Posterior vena cava (tissue), 2 donors: ENCODE measurements at places on chromosomes 6 and 20.

DNA sequence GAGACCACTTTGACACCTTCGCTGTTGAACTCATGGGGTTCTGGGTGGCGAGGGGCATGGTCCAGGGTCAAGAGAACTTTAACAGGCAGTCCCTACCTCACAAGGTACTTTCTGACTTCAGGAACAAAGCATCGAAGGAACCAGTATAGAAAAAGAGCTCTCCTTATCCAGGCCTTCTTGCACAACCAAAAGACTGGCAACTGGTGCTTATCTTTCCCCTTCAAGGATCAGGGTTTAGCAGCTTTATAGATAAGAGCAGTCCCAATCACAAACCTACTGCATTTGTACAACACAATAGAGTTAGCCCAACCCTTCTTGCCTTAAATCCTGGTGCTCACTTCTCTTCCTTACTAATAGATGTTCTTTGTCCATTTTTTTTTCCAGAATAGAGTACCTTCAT lies 116.3 kb downstream of the SNX5 start:
- no peak for DNase-seq

DNA sequence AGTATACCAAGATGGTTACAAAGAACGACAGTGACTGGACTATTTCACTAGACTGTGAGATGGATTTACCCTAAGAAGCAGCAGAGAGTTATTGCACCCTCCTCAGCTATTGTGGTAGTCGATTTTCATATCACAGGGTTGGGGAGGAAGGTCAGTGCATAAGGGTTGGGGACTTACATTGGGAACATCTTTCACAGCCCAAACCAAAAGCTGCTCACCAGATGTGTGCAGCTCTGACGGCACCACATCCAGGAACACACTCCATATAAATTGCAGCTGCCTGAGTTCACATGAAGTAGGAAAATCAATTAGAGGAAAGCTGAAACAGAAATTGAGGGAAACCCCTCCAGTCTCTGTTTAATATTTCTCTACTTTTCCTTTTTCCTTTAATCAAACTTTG lies 470.5 kb upstream of the NRSN1 start:
- no peak for DNase-seq

DNA sequence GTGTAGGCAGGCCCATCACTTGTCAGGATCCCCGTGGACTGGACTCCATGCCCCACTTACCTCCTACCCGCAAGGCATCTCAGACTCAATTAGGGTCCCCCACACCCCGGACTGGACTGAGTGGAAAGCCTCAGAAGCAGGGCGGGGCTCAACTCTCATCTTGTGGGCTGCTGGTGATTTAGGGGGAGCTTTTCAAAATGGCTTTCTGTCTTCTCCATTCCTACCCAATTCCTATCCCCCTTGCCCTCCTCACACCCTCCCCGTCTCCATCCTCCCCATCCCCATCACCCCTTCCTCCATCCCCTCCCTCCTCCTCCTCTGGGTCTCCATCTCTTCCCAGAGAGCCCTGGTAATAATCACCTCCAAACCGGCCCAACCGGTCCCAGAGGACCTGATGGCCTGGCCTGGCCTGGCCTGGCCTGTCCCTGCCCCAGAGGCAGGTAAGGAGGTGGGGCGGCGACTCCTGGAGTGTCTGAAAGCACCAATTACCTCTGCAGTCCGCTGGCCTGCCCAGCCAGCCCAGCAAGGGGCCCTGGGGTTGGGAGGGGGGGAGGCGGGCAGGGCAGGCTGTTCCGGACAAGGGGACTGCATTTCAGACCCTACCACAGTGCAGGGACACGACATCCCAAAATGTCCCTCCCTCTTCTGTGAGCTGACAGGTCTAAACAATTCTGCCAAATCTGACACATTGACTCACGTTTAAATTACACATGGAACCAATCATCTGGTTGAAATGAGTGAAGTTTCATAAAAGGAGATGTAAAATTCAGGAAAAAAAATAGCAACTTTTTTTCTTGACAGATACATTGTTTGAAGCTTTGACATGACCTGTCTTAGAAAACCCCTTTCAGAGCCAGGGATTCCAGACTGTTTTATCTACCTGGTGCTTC lies 24.8 kb downstream of the MAFB start:
- no peak for DNase-seq

DNA sequence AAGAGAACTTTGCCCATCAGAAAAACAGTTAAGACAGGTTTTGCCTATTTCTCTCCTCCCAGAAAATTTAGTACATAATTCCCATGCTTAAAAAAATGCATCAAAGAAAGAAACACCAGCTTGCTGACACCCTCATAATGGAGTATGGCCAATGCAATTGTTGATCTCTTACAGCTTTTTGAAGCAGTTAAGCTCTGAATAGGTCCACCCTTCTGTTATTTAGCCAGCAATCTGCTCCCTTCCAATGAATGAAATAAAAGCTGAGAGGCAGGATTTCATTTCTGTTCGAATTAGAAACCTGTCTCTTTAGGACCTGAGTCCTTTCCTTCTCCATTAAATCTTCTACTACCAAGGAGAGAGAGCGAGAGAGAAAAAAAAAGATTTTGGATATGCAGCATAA lies 288.7 kb downstream of the RNF144B start:
- DNase-seq: no peak

DNA sequence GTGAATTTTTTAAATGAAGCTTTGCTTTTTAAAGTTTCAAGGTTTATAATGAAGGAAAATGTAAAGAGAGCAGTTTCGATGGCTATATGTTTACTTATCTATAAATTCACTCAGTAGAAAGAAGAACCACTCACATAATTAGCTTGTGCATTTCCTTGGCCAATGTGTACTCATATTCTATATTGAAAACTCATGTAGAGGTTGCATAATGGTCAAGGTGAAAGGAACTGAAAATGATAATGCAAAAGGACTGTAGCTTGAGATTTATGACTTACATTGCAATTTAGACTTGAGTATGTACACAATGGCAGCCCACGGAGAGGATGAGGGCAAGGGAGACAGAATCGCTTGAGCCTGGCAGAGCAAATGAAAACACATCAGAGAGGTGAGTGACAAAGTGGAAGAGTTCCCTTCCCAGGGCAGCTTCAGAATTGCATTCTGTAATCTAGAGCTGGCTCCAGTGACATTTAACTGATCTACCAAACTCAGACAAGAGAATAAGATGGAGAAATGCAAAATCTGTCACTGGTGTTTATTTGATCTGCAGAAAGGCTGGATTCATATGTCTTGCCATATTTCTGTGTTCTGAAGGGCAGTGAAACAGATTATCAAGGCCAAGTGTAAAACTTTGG lies 191.8 kb downstream of the TMEM200A start:
- no peak for DNase-seq

DNA sequence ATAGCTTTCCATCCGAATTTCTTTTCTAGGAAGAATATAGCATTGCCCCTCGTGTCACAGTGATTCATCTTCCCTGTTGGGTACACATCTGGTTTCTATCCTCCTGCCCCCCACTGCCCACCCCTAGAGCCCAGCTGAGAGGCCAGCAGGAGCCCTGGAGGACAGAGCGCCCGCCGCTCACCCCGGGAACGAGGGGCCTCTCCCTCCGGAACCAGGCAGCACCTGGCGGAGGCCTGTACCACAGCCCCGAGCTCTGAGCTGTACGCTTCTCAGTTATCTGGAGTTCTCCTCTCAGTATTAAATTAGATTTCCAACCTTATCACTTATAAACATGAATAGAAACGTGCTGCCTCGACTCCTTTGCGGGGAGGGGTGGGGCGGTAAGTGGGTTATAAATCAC lies 6.0 kb downstream of the ANKRD60 start:
- peak; percentile 65 for DNase-seq

- DNase-seq: no peak
These were observed 1.2 kb downstream of the WTAP start for GRCh38 chr6:159728531-159728964.

DNA sequence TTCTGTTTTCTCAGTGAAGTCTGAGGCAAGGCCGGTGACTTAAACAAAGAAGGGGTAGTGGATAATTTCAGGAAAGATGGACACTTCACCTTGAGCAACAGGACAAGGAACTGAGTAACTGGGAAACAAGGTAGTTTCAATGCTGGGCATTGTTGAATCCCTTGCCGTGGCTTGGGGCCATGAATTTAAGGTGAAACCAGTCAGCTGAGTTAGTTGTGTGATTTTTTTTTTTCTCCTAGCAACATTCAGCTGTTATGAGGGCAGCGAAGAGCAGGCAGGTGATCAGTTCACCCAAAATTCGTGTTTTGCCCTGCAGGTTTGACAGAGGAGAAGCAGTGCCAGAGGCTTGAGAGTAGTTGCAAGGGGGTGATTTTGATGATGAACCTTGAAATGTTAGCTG lies 6.8 kb downstream of the BICRAL start:
- DNase-seq: no peak

- DNase-seq: no peak
These were observed 7.0 kb downstream of the CD2AP start for GRCh38 chr6:47484616-47485015.

DNA sequence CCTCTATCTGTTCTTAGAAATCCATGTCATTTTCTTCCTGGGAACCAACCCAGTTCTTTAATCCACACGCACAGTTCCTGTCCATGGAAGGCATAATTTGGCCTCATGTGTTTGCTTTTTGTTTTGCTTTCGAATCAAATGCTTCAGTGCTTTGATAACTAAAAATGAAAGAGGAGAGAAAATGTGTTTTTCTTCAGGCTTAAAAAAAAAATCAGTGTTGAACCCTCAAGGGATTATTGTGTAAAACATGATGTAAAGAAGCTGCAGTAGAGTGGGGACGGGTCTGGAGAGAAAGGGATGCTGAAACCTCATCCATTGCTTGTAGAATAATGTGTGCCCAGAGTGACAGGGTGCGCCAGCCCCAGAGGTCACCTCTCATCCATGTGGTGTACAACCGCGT lies 197.5 kb upstream of the JARID2 start:
- DNase-seq: no peak

GRCh38 chr6:86477500-86478148 lies 459.7 kb upstream of the HTR1E start:
- DNase-seq: no peak

GRCh38 chr6:118249680-118250079 lies 298.4 kb upstream of the PLN start:
- DNase-seq: no peak

- no peak for DNase-seq
These were observed 23.6 kb downstream of the FOXQ1 start for GRCh38 chr6:1335367-1336037.

GRCh38 chr6:12196326-12196936 lies 93.7 kb upstream of the EDN1 start:
- no peak for DNase-seq

- no peak for DNase-seq
These were observed 124.1 kb downstream of the GRIK2 start for GRCh38 chr6:101517632-101518031.
